ENCODE measurements at places on chromosomes 2 and 18.
A peak's percentile ranks its signal among the peaks of the same experiment; 100 is the strongest.

- DNase-seq, result peak; percentile 71
These were observed 150.6 kb downstream of the RTN4 start for GRCh38 chr2:54899576-54900200.

DNA sequence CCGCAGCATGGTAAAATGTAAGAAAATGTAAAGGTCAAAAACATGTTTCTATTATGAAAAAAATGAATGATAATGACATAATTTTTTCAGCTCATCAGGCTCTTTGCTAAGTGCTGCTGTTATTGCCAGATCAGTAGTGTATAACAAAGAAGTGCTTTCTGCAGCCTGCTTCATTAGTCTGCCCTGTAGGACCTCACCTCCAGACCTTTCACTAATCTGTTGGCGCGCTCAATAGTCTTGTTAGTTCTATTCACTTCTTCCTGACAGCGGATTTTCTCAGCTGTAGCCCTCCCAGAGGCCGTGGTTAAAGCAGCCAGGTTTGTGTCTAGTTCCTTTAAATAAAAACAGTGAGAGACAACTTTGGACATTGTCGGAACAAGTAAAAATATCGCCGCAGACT, 97.7 kb downstream of the CDCA7 start:
- DNase-seq, result no peak

GRCh38 chr2:152167065-152167464, 8.5 kb downstream of the STAM2 start:
- DNase-seq, result no peak

- no peak for DNase-seq
These were observed 15.7 kb downstream of the CCBE1 start for GRCh38 chr18:59681521-59682004.

DNA sequence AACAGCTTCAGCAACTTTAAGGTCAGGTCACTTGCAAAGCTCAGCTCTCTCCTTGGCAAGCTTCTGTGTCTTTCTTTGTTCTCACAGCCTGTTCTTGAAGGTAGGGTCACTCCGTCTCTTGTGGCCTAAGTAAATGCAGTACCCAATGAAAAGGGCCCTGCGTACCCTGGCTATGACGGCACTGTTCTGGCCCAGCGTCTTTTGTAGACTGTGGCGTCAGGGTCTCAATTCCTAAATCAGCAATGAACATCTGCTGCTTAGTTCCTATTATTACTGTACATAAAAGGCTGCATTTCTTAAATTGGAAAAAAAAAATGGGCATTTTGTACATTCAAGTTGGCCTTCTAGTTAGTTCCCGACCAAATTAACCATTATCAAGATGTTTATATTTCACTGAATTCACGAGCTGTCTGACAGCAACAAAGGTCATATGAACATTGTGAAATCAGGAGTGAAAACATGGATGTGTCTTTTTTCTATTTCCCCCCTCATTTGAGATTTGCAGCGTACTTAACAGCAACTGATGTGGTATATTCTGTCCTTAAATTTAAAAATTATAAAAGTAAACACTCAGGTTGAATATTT, 17.0 kb upstream of the MTCL1 start:
- no peak for DNase-seq

DNA sequence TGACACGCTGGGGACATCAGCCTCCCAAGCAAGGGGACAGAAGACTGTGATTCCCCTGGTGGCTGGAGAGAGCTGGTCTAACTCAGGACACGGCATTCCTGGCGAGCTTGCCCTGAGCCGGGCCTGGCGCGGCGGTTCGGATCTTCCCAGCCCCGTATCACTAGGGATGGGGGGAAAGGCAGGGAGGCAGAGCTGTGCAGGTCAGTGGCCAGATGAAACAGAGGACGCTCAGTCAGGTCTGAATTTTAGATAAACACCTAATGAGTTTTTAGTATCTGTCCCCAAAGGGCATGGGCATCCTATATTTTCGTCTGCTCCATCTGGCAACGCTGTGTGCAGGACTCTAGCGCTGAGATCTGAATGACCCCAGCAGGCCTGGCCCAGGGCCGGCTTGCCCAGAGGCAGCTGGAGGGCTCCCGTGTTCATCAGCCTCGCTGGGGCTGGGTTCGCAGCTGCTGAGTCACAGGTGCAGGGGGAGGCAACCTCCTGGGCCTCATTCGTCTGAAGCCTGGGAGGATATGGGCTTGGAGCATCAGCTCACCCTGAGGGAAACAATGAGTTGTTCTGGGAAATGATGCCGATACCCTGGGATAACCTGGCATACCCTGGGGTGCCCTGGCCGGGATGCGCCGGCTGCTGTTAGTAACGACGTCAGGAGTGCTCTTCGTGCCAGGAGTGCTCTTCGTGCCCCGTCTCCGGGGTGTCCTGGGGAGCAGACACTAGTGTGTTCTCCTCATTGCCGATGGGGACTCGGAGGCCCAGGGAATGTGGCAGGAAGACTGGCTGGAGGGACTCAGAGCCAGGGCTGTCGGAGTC, 48.1 kb upstream of the HPCAL1 start:
- DNase-seq, result no peak

GRCh38 chr2:17538844-17539554, 1.5 kb upstream of the VSNL1 start:
- DNase-seq, result peak; percentile 70

- DNase-seq, result no peak
These were observed 322.6 kb downstream of the AFF3 start for GRCh38 chr2:99819766-99820165.

GRCh38 chr2:222942977-222943376, 82.1 kb downstream of the ACSL3 start:
- DNase-seq, result no peak

DNA sequence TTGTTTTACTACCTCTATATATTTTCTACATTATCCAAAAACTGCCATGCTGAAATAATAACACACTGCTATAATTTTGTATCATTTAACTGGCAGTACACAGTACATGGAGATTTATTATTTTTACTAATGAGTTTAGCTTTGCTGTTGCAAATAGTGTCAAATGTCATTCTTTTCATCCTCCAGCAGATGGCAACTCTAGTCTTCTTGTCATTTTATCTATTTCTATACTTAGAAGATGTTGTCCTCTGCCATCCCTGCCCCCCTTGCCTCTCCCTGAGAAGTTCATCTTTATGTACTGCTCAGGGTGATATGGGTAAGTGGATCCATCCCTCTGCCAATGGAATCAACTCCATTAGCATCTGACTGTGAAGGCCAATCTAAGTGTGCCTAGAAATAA, 21.7 kb upstream of the LRRTM1 start:
- DNase-seq, result peak; percentile 63

GRCh38 chr2:39995005-39995737, 216.1 kb upstream of the THUMPD2 start:
- DNase-seq, result no peak

- DNase-seq, result peak; percentile 79
These were observed 24.6 kb downstream of the MAIP1 start for GRCh38 chr2:199979832-199980628.

- no peak for DNase-seq
These were observed 26.4 kb downstream of the KLHL23 start for GRCh38 chr2:169759987-169760386.

GRCh38 chr2:15732341-15733077, 140.8 kb downstream of the DDX1 start:
- DNase-seq, result no peak

DNA sequence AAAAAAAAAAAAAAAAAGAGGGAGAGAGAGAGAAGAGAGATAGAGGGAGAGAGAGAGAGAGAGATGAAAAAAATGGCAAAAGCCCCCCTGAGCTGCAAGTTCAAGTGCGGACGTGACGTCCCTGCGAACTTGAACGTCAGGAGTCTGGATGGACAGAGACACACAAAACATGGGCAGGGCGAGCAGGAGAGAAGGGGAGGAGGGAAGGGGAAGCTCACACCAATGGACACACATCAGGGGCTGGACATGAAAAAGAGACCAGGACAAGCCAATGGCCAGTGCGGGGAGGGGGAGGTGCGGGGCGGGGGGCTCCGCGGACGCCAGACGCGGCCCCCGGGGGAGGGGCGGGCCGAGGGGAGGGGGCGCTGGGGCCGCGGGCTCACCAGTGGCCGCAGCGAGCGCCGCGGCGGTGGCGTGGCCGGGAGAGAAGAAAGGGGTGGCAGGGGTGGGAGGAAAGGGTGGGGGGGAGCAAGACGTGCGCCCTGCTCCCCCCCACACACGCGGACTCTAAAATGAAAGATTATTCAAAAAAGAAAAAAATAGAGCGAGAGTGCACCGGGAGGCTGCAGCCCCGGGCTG, at the start of gene BCL11A:
BCL11A (minus strand) TSS at position 160 of the 579 bp plus-strand sequence. CDS start 384 bp downstream, outside the sequence.
- DNase-seq, result peak; percentile 97

All from fibroblast of skin of abdomen (primary cell).